ENCODE measurements at places on chromosomes 7 and 10.

DNA sequence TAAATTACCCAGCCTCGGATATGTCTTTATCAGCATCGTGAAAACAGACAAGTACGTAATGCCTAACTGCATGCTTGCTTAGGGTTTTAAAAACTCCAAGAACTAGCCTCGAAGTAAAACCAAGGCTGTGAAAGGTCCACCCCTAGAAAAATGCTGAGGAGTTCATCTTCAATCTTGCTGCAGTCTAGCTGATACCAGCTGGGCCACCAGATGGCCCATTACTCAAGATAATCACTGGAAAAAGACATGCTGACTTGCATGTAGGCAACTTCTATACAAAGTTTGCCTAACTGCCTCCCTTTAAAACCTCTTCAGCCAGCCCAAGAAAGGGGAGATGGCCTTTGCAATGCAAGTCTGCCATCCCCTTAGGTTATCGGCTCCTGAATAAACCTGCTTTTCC lies 614.1 kb downstream of the GALNT17 start:
- DNase-seq: no peak

GRCh38 chr7:18575622-18576572 lies 80.3 kb downstream of the HDAC9 start:
- no peak for DNase-seq

- DNase-seq: no peak
These were observed 123.4 kb upstream of the ZNF746 start for GRCh38 chr7:149620961-149621360.

- no peak for DNase-seq
These were observed 13.5 kb downstream of the CRYGN start for GRCh38 chr7:151426441-151426903.

- DNase-seq: no peak
These were observed 5.6 kb upstream of the GIMAP8 start for GRCh38 chr7:150444674-150445365.

GRCh38 chr10:62900829-62901571 lies 84.8 kb upstream of the EGR2 start:
- DNase-seq: no peak

- no peak for DNase-seq
These were observed 19.1 kb downstream of the ABLIM1 start for GRCh38 chr10:114638821-114639625.

- DNase-seq: no peak
These were observed 185.4 kb upstream of the FOXP2 start for GRCh38 chr7:114229246-114229645.

DNA sequence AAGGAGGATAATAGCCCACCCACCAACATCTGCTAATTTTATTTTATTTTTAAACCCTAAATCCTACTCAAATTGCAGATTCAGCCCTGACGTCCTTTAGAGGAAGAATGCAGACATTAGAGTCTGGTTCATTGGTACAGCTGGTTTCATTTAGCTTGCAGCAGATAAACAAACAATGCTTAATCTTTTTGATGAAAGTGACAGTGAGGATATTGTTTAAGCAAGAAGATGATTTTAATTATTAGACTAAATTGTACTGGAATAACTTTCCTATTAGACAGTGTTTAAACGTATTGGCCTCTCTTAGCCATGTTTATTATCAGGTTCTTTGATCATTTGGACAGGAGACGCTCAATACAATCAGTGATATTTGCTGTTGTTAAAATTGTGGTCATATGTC lies 164.8 kb downstream of the CDK14 start:
- no peak for DNase-seq

DNA sequence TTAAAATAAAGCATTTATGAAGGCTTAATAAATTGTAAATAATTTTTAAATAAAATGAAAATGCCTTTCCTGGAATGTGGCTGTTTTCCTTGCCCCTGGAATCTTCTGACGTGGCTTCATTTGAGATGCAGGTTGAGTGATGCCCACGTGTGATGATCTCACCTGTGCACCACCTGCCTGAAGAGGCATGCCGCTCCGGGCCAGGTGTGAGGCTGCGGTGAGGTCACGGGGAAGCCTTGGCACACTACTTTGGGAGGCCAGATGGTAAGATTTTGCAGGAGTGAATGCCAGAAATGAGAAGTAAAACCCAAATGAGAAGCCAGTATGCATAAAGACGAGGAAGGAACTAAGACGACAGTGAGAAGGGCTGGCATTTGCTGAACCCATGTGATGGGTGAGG lies 36.2 kb downstream of the GOT1 start:
- DNase-seq: no peak

DNA sequence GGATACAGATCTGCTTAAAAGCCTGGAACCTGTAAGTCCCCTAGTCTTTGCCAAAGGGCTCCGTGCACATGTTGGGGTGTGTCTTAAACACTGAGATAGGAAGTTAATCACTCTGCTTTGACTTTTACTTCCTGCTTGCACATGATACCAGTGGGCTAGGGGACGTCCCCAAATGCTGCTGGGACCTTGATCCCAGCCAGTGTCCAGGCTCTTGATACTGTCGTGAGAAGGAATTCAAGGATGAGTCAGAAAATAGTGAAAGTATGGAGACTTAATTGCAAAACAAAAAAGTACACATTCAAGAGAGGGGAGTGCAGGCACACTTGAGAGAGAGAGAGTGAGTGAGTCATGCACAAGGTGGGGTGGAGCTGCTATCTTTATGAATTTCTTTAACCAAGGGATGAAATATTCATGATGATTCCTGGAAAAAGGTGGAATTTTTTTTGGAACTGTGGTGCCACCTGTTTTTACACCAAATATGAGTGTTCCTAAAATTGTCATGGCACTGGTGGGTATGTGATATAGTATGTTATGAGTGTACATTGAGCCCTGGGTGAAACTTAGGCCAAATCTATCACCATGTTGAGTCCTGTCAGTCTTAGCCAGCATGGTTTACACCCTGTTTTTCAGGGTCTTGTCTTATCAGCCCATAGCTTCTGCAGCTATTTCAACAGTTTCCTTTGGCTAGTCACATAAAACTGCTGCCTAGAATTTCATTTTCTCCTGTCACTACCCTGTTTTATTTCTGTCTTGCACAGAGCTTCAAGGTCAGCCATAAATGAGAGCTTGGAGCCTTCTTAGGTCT lies 88.3 kb upstream of the CYP26C1 start:
- DNase-seq: no peak

- no peak for DNase-seq
These were observed 148.7 kb downstream of the C1GALT1 start for GRCh38 chr7:7330997-7331396.

GRCh38 chr7:70477036-70478010 lies 654.6 kb upstream of the GALNT17 start:
- DNase-seq: no peak
